ENCODE measurements at places on chromosomes 4 and X.

- DNase-seq, result no peak
Observed at GRCh38 chr4:80027611-80028010, 45.4 kb downstream of the ANTXR2 start.

DNA sequence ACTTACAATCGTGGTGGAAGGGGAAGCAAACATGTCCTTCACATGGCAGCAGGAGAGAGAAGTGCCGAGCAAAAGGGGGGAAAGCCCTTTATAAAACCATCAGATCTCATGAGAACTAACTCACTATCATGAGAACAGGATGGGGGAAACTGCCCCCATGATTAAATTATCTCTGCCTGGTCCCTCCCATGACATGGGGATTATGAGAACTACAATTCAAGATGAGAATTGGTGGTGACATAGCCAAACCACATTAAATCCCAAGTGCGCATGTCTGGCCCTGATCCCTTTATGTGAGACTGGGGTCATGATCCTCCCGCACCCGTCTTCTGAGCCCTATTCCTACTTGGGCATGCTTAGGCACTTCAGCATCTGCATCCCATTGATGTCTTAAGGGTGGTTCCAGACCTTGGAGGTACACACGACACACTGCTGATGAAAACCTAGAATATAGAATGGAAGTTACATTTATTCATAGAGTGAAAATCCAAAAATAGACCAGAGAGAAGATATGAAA is 116.0 kb downstream of the PTTG2 start:
- no peak for DNase-seq

DNA sequence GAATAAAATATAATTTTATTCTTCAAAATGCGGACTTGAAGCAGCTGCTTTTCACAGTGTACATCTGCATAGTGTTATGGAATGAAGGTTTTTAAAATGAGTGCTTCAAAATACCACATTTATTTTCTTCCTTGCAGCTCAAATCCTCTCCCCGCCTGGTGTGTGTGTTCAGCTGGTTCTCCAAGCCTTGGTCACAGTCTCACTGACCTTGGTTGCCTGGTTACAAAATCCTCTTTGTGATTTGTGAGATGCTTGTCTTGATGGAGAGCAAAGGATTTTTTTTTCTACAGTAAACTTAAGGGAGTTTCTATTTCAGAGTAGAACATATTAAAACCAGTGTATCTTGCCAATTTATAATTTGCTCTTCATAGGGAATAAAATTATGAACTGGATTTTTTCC is 139.2 kb downstream of the PCDH18 start:
- no peak for DNase-seq

GRCh38 chrX:133402042-133402453 is 13.2 kb downstream of the GPC4 start:
- DNase-seq, result no peak

DNA sequence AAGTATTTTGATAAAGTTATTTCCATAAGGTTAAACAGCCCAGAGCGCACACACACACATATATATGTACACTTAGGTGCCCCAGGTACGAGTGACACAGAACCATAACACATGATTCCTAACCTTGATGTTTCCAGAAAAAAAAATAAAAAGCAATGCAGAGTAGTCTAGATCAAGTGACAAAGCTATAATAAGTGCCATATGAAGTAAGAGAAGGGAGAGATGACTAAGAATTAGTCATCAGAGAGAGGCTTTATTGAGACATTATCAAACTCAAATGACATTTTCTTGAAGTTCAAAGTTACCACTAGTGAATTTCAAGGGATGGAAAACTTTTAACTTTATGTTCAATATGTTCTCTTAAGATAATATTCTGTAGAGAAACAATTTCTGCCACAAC is 215.0 kb downstream of the HTR2C start:
- no peak for DNase-seq

- DNase-seq, result peak; percentile 42
Observed at GRCh38 chr4:7960790-7961655, 21.4 kb upstream of the AFAP1 start.

DNA sequence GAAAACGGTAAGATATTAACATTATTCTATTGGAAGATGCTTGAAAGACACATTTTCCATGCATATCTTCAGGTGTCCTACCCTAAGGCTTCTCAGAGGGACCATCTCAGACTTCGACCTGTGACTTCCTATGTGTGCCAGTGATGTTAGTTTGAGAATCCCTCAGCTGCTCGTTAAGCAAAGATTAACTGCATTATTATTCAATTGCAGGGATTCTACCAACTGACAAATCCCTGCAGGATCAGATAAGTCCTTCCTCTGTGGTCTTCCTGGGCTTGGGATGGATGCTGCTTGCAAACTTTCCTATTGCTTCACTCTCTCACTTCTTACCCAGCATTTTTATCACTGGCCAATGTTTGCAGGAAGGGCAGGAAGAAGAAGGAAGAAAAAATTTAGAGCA is 83.0 kb upstream of the PPARGC1A start:
- DNase-seq, result no peak

DNA sequence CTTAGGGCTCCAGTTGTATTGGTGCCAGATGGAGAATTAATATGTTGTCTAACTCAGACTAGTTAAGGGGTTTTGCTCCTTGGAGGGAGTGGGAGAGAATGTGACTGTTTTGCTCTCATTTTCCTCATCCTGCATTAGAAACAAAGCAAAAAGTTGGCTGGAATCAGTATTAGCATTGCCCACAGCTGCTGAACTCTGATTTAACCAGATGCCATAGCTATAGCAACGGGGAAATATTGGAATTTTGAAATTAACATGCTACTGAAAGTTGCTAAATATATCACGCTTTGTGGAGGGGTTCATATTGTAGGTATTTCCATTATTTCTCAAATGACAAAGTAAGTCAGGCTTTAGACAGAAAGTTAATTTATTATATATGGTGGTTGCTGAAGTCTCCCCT is 66.7 kb upstream of the EOLA2 start:
- no peak for DNase-seq

- peak; percentile 10 for DNase-seq
Observed at GRCh38 chr4:3791910-3792542, 25.8 kb downstream of the ADRA2C start.

DNA sequence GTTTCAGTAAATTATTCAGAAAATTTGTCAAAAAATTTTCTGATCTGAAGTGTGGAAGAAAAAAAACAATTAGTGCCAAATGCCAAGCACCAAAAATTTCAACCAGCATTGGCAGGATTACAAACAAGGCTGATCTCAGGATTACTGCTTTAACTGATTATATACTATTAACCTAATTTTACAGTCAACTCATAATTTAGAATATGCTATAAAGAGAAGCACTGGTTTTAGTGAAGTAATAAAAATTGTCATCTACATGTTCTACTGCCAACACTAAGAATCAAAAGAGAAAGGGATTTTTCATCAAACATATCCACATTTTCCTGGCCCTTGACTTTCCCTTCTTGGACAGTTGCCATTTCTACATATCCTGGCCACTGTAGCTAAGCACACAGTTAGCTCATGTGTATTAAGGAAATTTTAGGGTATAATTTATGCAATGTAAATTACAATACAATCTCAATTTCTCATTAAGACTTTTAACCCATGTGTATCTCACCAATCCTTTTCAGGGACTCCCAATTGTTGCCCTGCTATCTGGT is 33.8 kb downstream of the THOC2 start:
- DNase-seq, result no peak

DNA sequence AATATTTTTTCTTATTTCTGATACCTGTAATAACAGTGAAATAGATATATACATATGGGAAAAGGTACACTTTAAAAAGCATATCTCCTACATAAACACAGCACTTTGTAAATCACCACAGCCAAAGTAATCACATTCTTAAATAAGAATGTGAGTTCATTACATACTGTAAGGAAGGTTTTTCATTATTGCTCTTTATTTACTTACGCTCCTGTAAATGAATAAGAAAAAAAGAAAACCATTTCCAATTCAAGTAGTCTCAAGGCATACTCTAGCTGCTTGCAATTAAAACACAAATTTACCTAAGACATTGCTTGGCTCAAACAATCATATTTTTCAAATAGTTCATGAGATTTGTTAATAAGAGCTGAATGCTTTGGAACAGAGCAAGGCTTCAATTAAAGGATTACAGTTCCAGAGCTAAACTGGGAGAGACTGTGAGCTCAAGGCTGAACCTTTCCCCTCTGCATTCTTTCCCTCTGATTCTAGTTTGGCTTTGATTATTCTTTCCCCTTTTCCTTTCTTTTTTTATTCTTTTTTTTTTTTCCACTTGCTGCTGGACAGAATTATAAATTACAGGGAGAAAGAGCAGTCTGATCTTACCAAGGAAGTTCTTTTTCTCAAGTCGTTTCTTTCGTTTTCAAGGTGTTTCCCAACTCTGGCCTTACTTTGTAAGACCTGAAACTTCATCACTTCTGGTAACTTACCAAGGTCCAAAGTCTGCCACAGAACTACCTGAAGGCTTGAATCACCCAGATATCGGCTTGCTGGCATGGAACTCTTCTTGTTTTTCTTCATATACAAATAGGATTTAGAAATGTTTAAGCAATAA is 278.3 kb downstream of the INPP4B start:
- no peak for DNase-seq

DNA sequence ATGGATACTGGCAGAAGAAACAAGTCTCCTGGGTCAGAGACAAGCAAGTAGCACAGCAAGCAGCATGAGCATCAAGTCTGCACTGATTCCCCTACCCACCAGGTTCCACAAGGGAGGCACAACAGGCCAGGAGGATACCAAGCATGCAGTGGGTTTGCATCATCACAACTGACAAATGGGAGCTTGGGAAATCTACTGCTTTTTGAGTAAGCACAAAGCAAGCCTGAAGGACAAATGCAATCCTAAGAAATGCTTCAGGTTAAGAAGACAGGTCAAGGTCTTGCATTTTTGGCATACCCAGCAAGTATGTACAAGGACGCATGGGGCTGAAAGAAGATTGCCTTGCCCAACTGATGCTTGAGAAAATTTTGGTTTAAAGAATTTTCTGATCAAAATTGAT is 279.6 kb downstream of the PDGFC start:
- DNase-seq, result no peak

DNA sequence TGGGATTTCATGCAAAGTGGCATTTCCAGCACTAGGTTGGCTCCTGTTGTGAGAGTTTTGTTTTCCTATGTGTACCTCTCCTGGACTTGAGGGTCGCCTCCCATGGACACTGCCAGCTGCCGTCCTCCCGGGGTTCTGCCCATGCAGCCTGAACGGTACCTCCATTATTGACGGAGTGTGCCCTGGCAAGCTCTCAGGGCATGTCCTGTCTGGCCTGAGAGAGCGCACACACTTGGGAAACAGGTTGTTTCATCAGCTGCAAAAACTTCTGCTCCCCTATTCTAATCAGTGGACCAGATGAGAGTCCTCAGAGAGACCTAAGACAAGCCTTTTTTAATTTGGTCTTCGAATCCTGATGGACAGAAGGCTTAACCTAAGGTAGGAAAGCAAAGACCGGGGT is 56.6 kb upstream of the HOPX start:
- no peak for DNase-seq

DNA sequence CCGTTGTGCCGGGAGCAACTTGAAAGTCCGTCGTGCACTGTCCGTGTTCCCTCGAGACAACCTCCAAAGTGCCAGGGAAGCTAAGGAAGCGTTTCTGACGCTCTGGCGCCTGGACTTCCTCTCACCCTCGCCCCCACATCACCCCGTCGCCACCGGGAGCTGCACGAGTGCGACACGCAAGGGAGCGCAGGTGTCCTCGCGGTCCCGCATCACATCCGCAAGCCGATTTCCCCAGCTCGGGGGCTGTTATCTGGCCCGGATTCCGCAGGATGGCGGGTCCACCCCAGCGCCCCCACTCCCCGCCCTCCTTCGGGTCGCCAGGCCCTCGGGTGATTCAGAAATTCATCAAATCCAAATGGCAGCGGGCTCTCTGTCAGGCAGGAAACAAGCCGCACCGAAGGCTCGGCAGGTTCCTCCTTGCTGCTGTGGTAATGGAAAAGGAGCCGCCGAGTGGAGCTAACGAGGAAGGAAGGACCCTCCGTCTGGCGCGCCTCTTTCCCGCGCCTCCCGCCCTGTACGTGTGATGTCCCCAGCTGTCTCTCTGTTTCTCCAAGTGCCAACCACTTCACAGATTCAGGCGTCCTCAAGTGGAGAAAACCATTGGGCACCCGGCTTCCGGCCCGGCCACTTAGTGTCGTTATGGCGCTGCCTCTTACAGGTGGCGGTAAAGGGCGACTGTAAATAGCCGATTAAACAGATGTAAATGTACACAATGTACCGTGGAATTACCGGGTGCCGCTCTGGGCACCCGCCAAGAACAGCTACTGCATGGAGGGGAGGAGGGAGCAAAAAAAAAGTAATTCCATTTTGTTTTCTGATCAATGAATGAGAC is 921 bp upstream of the SETD7 start:
- DNase-seq, result peak; percentile 55

- DNase-seq, result no peak
Observed at GRCh38 chr4:65924843-65925242, 254.6 kb upstream of the EPHA5 start.

- DNase-seq, result no peak
Observed at GRCh38 chr4:185969657-185970056, 99.3 kb upstream of the TLR3 start.

- DNase-seq, result no peak
Observed at GRCh38 chr4:130574215-130574614, 1478.3 kb downstream of the C4orf33 start.

All from stimulated activated CD4-positive, alpha-beta T cell treated with anti-CD3 and anti-CD28 coated beads, Interleukin-4, amount 100 ng/mL, for 4 hours (primary cell).